Peyer's patch (tissue), 4 donors: ENCODE measurements at places on chromosomes 2 and 18. TPM values are rescaled to one million over a fixed set of nuclear protein-coding genes. Genes with fewer than 3 reads are reported as not detected.

DNA sequence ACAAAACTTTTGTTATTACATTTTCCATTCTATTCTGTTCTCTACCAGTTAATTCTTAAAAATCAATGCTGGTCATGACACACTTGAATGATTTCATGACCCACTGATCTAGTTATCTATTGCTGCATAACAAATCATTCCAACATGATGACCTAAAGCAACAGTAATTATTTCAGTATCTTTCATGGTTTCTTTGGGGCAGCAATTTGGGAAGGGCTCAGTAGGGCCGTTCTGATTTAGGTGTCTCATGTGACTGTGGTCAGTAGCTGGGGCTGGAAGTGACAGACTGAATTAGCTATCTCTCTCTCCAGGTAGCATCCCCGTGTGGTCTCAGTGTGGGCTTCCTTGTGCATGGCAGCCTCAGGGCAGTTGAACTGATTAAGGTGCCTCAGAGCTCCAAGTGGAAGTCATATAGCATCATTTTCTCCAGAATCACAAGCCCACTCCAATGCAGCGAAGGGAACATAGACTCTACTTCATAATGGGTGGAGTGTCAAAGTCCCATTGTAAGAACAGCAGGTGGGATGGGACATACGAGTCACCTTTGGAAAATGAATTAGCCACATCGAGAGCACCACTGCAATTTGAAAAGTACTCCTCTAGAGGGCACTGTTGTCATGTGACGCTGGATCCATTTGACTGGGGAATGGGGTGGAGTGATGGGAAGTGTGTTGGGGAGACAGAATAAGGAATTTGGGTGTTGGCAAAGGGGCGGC, 39.1 kb upstream of the FAM136A start:
- DNase-seq = no peak

The GKN1 gene
- total RNA-seq = not detected

DNA sequence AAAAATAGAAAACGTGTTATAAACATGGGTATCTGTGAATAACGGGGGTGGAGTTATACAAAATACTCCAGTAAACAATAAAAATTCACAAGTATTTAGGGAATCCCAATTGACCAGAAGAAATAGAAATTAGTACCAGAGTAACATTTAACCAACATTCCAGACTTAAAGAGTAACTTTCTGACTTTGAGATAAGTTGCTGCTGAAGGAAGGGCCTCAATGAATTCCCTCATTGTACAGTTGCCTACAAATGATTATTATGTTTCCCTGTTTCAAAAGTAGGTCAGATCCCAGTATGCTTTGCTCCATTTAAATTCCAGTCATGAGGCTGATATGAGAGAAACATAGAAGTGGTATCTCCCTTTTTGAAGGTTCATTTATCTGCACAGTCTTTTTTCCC, 88.3 kb upstream of the KCNH7 start:
- DNase-seq = no peak

The RASGRP3 gene
- total RNA-seq = 1.9 TPM

DNA sequence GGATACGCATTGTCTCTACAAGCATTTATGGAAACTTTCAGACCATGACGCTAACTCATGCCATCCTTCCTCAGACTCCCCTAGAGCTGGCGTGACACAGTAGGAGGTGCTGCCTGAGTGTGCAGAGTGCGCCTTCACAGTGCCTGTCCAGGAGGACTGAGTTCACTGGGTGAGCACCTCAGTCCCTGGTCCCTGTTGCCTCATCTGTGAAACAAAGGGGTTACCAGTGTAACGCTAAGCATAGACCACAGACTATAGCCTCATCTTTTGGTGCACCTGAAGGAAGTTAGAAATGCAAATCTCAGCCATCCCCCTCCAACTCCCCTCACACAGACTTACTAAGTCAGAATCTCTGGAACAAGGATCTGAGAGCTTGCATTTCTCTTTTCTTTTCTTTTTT, 142.8 kb downstream of the TMEM17 start:
- no peak for DNase-seq

The CARF gene
- 17.7 TPM for total RNA-seq

GRCh38 chr2:222268311-222268990, 30.3 kb downstream of the PAX3 start:
- no peak for DNase-seq

GRCh38 chr2:234691968-234692955, 195.4 kb upstream of the ARL4C start:
- no peak for DNase-seq

GRCh38 chr18:686339-687111, 25.9 kb downstream of the ENOSF1 start:
- DNase-seq = no peak
